ENCODE measurements at places on chromosomes 12 and 14.

DNA sequence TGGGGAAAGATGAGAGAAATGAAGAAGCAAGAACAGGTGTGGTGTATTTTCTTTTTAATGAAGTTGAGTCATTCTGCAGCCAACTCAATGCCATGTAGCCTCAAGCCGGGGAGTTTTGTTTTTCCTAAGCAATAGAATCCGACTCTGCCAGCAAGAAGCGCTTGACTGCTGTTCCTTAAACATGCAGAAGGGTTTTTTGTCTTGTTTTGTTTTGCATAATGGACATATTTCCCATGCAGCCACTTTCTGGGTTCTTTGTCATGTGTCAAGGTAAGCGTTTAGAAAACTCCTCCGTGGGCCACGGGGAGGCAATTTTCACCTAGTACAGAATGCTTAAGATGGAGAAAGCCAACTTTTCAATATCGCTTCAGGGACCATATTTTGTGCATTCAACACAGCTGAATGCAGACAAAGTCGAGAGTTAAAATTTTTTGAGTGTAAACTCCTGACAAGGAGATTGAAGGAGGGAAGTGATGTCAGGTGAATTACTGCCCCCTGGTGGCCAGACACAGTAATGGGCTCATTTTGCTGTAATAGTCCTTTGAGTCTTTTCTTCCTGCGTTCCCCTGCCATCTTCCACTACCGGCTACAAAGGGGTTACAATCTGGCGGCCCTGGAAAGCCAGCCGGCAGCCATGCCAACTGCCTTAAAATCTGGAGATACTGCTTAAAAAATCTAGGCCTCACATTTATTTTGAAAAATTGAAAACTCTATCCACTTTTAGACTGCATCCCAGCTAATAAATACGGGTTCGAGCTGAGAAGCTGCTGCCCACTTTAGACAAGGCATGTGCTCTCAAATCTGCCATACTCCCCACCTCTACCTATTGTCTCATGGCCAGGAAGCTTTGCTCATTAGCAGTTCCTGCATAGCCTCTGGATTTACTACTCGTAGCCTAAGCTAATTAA is 3.2 kb upstream of the FICD start:
- DNase-seq: peak; percentile 30

DNA sequence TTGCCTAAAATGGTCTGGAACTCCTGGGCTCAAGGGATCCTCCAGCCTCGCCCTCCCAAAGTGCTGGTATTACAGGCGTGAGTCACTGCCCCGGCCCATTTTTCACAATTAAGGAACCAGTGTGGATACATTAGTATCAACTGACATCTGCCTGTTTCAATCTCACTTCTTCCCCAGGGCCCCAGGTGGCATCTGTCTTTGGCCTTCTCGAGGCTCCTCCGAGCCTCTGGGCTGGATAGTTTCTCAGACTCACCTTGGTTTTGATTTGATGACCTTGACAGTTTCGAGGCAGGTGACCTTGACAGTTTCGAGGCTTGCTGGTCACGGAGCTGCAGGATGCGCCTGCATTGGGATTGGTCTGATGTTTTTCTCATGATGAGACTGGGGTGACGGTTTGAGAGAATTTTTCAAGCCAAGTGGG is 41.0 kb upstream of the NCOR2 start:
- no peak for DNase-seq

- no peak for DNase-seq
These were observed 111.6 kb upstream of the BTG1 start for GRCh38 chr12:92257261-92257660.

DNA sequence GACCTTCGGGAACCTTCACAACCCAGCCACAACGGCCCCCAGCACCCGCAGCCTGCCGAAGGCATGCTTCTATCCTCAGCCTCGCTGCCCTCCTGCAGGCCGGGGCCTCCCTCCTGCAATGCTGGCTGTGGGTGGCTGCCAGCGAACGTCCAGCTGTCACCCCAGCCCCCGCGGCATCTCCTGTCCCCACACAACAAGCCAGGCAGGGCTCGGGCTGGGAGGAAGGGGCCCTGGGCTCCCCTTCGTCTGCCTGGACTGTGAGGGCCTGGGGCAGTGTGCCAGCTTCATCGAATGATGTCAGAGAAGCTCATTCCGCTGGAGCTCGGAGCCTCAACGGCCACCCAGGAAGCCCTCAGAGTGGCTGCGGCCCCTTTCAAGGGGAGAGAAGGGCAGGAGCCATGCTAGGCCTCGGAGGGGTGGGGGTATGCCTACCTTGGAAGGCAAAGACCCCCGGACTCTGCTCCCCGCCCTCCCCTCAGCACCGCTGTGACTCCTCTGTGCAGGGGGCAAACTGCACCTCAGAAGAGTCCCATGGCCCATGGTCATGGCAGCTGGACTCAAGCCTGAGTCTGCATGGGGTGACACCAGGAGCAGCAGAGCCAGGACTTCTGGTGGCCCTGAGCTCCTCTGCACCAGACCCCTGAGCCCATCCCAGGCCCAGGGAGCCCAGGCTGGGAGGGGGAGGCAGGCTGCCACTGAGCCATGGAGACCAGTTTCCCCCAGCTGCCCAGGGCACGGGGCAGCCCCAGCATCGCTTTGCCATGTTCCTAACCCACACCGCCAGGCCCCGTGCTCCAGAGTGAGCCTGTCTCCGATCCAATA is 24.7 kb upstream of the C14orf180 start:
- DNase-seq: no peak

GRCh38 chr12:113664224-113664681 is 192.6 kb upstream of the LHX5 start:
- no peak for DNase-seq

DNA sequence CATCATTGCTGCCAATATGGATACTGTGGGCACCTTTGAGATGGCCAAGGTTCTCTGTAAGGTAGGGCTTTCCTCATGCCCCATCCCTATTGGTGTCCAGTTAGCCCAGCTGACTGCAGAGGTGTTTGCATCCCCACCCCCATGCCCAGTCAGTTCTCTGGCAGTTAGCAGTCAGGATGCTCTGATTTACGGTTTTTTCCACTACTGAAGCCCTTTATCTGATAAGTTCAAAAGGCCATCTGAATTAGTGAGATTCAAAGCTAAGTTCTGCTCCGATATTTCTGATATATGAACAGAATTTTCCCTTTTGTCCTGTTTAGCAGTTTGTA is 773 bp downstream of the GMPR2 start:
- no peak for DNase-seq

DNA sequence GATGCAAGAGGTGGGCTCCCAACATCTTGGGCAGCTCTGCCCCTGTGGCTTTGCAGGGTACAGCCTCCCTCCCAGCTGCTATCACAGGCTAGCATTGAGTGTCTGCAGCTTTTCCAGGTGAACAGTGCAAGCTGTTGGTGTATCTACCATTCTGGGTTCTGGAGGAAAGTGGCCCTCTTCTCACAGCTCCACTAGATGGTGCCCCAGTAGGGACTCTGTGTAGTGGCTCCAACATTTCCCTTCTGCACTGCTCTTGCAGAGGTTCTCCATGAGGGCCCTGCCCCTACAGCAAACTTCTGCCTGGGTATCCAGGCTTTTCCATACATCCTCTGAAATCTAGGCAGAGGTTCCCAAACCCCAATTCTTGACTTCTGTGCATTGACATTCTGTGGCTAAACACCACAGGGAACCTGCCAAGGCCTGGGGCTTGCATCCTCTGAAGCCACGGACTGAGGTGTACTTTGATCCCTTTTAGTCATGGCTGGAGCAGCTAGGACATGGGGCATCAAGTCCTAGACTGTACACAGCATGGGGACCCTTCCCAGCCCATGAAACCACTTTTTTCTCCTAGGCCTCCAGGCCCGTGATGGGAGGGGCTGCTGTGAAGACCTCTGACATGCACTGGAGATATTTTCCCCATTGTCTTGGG is 24.0 kb upstream of the SLC38A1 start:
- DNase-seq: no peak

- no peak for DNase-seq
These were observed 5.7 kb downstream of the PITPNM2 start for GRCh38 chr12:123145211-123145610.

DNA sequence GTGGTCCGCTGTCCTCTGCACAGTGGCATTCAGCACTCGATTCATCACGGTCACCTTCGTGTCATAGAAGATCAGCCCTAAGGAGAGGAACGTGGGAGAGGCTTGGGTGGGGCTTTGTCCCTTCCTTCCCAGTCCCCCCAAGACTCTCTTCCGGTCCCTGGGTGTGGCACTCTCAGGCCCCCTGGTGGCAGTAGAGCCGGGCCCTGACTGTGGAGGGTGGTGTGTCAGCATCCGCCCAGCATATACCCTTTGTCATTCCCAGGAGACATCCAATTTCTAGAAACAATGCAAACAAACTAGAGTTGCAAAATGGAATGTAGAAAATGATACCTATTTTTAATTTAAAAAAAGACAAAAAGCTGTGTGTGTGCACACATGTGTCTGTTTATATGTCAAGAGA is 45.0 kb downstream of the TRAFD1 start:
- no peak for DNase-seq

DNA sequence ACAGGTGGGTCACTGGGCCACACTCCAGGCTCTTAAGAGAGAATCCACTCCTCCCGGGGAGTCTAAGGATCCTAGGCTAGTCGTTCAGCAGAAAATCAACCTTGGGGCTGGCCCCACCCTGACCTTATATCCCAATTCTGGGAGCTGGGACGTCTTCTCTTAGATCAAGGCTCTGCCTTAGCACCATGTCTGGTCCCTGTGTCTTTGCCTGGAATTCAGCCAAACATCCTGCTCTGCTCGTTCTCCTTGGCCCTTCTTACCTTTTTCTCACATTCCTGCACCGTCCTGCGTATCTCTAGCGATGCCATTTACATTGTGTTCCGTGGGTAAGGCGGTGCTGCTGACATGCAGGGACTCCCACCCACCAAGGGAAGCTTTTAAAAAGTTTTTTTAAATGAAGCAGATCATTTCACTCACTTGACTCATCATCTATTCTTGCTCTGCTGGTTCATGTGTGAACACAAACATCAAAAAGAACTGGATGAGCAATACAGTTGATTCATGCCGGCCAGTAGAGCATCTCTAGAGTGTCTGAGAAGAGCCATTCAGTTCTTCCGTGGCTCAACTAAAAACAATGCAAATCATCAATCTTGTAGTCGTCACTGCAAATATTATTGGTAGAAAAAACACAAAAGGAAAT is 50.2 kb downstream of the KCNK13 start:
- no peak for DNase-seq

DNA sequence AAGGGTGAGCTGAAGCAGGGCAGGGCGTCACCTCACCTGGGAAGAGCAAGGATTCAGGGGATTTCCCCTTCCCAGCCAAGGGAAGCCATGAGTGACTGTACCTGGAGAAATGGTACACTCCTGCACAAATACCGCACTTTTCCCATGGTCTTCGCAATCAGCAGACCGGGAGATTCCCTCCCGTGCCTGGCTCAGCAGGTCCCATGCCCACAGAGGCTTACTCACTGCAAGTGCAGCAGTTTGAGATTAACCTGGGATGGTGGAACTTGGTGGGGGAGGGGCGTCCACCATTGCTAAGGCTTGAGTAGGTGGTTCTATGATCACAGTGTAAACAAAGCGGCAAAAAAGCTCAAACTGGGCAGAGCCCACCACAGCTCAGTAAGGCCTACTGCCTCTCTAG is 11.0 kb upstream of the DHRS4 start:
- no peak for DNase-seq

GRCh38 chr12:58104351-58104755 is 163.0 kb downstream of the ATP23 start:
- DNase-seq: no peak

DNA sequence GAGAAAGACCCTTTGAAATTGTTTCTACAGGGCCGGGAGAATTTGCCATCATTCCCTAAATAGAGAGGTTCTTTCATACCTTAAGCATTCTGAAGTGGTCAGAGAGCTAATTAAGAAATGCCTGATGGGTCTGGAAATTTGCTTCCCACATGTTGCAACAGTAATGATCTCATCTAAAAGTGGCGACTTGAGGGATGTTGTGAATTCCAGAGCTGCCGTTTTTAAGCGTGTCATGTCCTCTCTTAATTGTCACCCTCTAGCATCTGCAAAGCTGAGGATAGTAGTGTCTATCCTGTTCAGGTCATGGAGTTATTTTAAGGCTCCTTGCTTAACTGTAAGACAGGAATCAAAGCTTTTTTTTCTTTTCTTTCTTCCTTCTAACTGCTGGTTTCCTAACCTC is 60.4 kb downstream of the FOS start:
- no peak for DNase-seq

DNA sequence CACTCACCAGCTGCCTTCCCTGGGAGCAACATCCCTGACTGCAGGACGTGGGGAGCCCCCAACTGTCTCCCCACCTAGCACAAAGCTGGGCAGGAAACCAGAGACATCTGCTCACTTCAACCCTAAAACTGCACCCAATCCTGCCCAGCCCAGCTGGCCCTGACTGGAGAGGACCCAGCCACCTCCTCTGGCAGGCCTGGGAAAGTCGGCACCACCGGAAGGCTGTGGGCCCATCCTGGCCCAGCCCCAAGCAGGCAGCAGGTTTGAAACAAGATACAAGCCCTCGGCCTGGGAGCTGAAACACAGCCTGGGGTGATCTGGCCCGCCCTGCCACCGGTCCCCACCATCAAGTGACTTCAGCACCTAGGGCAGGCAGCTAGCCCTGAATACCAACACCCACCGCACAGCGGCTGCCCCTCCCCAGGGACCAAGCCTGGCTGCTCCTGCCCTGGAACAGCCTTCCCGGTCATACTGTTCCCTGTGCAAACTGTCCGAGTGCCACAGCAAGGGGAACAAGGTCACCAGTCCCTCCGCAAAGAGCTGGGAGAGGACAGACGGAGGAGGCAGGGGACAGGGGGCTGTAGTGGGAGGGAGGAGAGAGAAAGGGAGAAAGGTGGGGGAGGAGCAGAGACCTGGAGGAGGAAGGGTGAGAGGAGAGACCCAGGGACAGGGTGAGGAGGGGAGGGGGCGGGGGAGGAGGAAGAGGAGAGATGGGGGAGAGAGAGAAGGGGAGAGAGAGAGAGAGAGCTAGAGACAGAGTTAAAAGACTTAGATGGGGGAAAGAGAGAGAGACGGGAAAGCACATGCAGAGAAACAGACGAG is 115.7 kb downstream of the RFLNA start:
- DNase-seq: no peak

DNA sequence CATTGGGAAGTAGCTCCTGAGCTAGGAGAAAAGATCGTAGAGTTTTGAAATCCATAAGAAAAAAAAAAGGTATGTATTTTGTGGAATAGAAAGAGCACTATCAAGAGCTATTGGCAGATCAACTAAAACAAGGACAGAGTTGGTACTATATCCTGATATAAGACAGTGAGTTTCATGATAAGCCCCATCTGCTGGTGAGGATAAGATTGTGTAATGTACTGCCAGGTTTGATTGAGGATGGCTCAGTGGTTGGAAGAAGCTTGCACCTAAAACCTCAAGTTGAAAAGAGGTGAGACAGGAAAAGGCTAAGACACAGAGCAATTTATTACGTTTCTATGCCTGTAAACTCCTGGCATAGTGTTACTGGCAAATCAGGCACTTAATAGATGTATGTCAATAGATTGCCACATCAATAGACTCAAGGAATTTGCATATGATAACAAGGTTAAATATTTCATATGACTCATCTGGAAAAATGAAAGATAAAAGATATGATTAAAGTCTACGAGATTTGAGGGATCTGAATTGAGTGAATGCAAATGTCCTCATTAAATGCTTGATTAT is 525.6 kb downstream of the FLRT2 start:
- DNase-seq: peak; percentile 34
